ENCODE measurements at places on chromosomes 4 and X.

DNA sequence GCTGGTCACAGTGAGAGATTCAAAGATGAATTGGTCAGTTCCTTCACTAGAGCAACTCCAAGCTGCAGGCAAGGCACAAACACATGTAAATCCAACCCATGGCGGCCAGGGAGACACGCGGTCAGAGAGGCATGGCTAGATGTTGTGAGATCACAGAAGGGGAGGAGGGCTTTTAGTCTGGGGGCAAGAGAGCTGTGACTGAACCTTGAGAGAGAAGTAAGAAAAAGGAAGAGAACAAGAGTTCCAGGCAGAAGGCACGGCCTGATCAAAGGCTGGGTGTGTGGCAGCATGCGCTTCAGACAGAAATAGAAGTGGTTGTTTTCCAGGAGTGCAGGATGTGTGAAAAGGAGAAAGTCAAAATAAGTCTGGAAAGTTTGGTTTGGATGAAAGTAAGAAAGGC is 15.9 kb downstream of the CCDC149 start:
- no peak for DNase-seq

GRCh38 chr4:5615496-5616075 is 92.8 kb downstream of the EVC2 start:
- DNase-seq, result no peak

DNA sequence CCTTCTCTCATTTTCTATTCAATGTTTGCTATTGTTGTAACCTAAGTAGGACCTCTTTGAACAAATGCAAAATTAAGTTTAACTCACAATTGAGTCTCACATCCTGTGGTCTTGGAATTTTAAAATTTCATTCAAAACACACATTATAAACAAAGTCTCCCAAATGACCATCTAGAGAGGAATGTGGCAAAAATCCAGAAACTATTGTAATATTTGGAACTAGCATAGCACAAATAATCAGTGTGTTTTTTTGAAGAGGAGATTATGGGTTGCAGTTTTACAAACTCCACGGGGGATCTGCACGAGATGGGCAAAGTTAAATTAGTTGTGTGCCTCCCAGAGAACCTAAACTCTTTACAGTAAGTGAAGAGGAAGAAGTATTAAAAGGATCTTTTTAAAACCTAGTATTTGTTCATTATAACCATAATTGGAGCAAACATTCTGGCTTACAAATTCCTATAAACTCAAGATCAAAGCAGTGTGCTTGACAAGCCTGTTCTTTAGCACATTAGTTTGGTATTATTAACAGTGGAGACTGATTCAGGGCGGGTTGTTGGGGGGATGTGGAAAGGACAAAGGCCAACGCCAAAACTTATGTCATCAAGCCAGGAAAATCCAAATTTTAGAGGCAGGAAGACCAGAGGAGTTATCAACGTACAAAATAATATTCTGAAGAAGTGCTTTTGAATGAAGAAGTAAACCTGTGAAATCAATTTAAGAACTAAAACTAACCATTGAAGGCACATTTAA is 22.4 kb upstream of the RBPJ start:
- DNase-seq, result no peak

DNA sequence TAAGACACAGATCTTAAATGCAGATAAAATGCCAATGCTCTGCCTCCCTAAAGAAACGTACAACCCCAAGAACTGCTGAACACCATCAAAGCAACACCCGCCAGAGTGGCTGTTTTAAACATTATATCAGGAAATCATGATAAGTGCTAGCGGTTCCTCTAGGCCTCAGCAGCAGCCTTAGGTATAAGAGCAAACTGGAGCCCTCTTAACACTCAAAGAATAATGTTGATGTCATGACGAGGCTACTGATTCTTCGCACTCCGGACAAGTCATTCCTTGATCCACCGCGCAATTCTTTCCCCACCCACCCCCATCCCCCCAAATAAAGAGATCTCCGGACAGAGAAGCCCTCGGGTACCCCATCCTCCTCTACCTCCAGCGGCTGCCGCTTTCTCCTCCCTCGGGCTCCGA is 507 bp downstream of the LIN54 start:
- DNase-seq, result peak; percentile 22

- no peak for DNase-seq
These were observed 445.7 kb downstream of the GASK1B start for GRCh38 chr4:157727163-157727562.

DNA sequence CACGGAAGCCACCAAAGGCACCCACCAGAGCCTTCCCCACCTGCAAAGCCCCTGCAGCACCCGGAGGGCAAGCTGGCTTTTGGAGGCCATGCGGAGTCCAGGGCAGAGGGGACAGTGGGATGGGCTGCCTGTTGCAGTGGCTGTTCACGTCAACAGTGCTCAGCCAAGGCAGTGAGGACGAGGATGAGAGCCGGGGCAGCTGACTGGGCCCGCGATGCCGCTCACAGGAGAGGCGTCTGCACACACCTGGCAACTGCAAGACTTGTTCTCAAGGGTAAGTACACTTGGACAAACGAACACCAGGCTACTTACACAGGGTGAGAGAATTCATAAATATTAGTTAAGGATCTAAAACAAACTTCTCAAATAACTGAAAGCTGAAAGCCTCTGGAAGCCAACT is 19.6 kb downstream of the FGFR3 start:
- DNase-seq, result no peak

DNA sequence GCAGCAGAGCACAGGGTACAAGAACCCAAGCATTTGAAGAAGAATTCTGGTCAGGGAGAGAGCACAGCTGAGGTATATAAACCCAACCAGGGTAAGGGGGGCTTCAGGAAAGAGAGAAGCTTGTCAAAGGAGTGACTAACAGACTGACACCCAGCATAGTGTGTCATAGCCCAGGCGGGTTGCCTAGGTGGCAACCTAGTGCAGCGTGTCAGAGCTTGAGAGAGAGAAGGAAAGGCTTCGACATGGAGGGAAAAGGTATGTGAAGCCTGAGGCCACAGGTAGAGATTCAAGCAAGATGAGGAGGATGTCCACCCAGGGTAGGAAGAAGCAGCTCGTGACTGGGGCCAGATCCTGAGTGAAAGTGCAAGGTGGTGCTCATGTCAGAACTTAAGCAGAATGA is 8.5 kb upstream of the ANTXR2 start:
- DNase-seq, result no peak

DNA sequence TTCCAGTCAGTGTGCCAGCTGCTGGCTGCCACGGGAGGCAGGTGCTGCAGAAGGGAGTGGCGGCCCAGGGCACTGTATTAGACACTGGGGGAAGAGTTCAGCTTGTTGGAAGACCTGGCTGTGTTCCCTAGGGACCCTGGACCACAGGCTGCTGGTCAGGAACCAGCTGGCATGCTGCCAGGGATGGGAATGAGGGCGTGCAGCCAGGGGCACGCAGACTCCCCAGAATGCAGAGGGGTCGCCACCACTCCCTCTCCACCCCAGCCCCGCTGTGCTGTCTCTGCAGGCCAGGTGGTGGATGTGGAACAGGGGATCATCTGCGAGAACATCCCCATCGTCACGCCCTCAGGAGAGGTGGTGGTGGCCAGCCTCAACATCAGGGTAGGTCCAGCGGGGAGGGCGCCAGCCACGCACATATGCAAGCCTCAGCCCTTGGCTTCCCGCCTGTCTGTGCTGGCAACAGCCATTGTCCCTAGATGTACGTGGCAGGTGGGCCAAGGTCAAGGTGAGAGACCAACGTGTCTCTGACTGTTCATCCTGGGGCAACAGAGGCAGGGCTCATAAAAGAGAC is 12.3 kb downstream of the ABCD1 start:
- DNase-seq, result no peak

DNA sequence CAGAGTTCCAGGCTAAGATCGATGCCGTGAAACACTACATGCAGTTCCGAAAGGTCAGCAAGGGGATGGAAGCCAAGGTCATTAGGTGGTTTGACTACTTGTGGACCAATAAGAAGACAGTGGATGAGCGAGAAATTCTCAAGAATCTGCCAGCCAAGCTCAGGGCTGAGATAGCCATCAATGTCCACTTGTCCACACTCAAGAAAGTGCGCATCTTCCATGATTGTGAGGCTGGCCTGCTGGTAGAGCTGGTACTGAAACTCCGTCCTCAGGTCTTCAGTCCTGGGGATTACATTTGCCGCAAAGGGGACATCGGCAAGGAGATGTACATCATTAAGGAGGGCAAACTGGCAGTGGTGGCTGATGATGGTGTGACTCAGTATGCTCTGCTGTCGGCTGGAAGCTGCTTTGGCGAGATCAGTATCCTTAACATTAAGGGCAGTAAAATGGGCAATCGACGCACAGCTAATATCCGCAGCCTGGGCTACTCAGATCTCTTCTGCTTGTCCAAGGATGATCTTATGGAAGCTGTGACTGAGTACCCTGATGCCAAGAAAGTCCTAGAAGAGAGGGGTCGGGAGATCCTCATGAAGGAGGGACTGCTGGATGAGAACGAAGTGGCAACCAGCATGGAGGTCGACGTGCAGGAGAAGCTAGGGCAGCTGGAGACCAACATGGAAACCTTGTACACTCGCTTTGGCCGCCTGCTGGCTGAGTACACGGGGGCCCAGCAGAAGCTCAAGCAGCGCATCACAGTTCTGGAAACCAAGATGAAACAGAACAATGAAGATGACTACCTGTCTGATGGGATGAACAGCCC is 9.3 kb downstream of the CNGA2 start:
- DNase-seq, result no peak

DNA sequence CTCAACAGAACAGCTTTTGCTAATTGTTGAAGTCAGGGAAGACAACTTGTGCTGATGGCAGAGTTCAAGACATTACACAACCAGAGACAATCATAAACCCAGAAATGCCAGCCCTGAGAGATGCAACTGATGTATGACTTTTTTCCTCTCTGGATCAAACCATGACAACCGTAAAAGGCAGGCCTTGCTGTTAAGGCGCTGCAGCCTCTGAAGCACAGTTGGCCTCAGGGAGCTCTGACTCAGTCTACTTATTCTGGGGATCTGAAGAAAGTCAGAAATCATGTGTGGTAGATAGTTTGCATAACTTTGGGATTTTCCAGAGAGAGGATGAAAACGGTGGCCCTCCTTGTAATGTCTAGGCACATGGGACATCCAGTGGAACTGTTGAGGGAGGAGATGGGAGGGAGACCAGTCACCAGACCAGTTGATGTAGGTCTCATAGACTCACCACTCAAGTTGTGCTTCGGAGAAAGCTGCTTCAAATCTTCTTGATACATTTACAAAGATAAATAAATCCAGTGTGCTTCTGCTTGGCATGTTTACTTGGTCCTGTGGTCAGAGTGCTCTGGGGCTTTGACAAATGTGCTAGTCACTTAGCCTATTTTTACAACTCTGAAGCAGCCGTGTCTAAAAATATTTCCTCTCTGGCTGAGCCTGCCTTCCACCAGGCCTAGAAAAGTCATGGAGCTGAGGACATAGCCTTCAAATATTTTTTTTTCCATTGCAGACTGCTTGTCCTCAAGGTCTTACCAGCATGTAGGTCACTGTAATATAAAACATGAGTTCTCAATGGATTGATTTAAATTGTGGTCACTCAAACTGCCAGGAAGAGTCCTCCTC is 7.5 kb downstream of the HADH start:
- DNase-seq, result no peak

GRCh38 chr4:47530801-47531200 is 45.7 kb downstream of the ATP10D start:
- no peak for DNase-seq

- DNase-seq, result no peak
These were observed 732.7 kb upstream of the POU3F4 start for GRCh38 chrX:82775426-82775825.

DNA sequence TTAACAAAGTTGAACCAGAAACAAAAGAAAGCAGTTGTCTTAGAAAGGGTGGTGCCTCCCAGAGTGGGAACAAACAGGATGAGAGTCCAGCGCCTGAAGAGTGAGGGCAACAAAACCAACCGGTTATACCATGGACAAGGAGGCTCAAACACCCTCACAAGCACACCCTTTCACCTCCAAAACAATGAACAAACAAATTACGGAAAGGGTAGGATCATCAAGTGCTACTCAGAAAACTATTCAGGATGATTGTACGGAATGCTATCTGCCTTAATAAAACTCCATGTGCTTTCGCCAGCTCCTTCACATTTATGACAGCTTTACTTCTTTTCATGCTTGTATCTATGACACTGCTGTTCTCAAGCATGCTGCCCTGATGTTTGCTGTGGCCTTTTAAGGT is 26.8 kb downstream of the SLC39A8 start:
- no peak for DNase-seq
